ENCODE measurements at places on chromosomes 1 and 21.
A peak's percentile ranks its signal among the peaks of the same experiment; 100 is the strongest.

- no peaks in the 10 kb centered on the region for H3K27me3 ChIP-seq
- no peak overlapping the region for H3K27ac ChIP-seq
- H3K36me3 ChIP-seq: no peaks in the 10 kb centered on the region
- DNase-seq: no peak
- no peak overlapping the region for H3K4me3 ChIP-seq
- no peaks in the 10 kb centered on the region for H3K4me1 ChIP-seq
Observed at GRCh38 chr1:85144351-85144750, 56.5 kb downstream of the SYDE2 start.

- no peak for DNase-seq
- H3K36me3 ChIP-seq: no peaks in the 10 kb centered on the region
- H3K4me3 ChIP-seq: no peak overlapping the region
- H3K27me3 ChIP-seq: no peaks in the 10 kb centered on the region
- no peak overlapping the region for H3K27ac ChIP-seq
- H3K4me1 ChIP-seq: peaks cover 43% of the 10 kb centered on the region
Observed at GRCh38 chr1:31980835-31981455, 32.7 kb upstream of the KHDRBS1 start.

GRCh38 chr1:16088351-16088911, 15.0 kb upstream of the FAM131C start:
- no peak overlapping the region for H3K4me3 ChIP-seq
- DNase-seq: no peak
- H3K36me3 ChIP-seq: no peaks in the 10 kb centered on the region
- H3K27me3 ChIP-seq: no peaks in the 10 kb centered on the region
- no peak overlapping the region for H3K27ac ChIP-seq
- H3K4me1 ChIP-seq: no peaks in the 10 kb centered on the region

DNA sequence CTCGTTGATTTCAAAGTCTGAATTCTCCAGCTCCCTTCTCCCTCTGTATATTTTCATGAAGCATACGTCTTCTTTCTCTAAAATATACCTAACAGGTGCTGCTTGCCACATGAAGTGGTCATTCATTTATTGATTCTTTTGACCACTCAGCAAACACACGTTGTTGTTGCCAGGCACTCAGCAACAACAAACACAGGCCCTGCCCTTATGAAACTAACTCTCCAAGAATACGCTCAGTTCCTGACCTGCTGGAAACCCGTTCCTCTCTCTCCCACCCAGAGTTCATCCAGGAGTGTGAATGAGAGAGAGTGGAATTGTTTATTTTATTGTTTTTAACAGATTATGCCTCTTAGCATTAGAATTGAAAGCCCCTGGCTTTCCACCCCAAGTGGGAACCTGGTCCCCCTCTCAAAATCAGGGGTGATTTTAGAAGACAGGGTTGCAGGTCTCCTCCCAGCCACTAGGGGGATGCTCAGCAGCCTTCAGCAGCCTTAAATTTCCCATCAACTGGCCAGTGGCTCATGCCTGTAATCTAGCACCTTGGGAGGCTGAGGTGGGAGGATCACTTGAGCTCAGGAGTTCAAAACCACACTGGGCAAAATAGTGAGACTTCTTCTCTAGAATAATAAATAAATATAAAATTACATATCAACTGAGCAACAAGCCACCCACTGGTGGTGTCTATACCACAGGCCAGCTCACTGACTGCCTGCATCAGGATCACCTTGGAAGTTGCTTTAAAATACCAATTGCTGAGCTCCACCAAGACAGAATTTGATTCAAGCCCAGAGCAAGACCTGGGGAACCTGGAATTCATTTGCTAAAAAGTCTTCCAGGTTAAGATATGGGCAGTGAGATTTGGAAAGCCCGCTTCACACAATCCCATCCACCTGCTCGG, 181.0 kb upstream of the KLHDC7A start:
- H3K4me1 ChIP-seq: no peaks in the 10 kb centered on the region
- no peak overlapping the region for H3K27ac ChIP-seq
- no peak for DNase-seq
- no peaks in the 10 kb centered on the region for H3K36me3 ChIP-seq

DNA sequence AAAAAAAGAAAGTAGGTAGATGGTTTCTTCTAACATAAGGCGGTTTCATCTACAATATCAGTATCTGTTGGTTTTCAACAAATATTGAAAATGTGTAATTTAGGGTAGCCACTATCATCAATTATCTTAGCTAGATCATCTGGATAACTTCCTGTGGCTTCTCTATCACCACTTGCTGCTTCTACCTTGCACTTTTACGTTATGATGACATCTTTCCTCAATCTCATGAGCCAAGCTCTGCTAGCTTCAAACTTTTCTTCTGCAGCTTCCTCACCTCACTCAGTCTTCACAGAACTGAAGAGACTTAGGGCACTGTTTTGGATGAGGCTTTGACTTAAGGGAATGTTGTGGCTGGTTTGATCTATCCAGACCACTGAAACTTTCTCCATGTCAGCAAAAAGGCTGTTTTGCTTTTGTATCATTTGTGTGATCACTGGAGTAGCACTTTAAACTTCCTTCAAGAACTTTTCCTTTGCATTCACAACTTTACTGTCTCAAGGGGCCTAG, 144.9 kb upstream of the HP1BP3 start:
- H3K4me3 ChIP-seq: peak overlapping the region; percentile 15
- no peak for DNase-seq
- H3K36me3 ChIP-seq: no peaks in the 10 kb centered on the region
- no peak overlapping the region for H3K27ac ChIP-seq

DNA sequence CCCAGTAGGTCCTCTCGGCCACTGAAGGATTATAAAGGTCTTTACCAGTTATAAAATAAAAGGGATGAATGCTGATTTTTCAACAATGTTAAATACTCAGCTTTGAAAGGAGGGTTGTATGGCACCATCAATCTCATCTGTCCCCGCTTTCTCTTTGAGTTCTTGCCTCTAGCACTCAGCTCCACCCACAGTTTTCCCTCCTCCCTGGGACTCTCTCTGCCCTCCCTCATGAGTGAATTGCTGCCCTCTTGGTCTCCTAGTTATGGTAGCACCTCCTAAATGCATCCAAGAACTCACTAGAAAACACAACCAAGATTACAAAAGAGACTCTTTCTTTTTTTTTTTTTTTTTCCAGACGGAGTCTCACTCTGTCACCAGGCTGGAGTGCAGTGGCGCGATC, 91.0 kb downstream of the TEX35 start:
- H3K36me3 ChIP-seq: no peaks in the 10 kb centered on the region
- DNase-seq: no peak
- no peak overlapping the region for H3K27ac ChIP-seq
- H3K4me3 ChIP-seq: no peak overlapping the region

- no peak overlapping the region for H3K4me3 ChIP-seq
- no peak for DNase-seq
- H3K36me3 ChIP-seq: no peaks in the 10 kb centered on the region
- no peaks in the 10 kb centered on the region for H3K4me1 ChIP-seq
Observed at GRCh38 chr1:71788113-71788512, 494.2 kb downstream of the NEGR1 start.

DNA sequence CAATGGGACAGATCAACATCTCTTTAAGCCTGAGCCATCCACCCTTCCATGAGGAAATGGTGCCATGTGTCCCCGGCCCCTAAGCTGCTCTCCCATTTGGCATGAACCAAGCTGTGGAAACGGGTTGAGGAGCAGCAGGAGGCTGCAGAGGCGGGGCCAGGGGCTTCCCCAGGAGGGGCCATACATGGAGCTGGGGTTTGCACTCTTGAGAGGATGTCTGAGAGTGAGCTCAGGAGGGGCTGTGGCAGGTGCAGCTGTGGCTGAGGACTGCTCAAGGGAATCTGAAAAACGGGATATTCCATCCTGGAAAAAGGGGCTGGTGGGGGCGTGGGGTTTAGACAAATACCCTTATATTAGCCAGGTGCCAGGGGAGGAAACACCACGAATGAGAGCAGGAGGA, 7.1 kb upstream of the CLEC20A start:
- no peak for DNase-seq
- no peak overlapping the region for H3K4me3 ChIP-seq
- no peaks in the 10 kb centered on the region for H3K36me3 ChIP-seq
- H3K27ac ChIP-seq: no peak overlapping the region
- H3K27me3 ChIP-seq: no peaks in the 10 kb centered on the region
- no peaks in the 10 kb centered on the region for H3K4me1 ChIP-seq

DNA sequence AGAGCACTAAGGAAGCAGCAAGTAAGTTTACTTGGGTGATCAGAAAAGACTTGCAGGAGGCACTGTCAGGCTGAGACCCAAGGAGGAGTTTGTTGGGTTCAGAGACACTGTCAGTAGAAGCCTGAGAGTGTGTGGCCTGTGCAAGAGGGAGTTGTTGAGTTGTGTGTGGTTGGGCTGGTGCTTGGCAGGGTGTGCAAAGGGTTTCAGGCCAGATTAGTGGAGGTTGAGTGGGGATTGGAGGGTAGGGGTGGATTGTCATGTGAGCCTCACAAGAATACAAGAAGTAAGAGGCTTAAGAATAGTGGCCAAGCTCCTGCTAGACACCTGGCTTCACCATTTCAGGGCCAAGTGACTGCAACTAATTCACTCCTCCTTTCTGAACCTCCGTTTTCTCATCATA, 8.9 kb upstream of the KIF21B start:
- H3K27ac ChIP-seq: no peak overlapping the region
- DNase-seq: no peak
- no peak overlapping the region for H3K4me3 ChIP-seq
- H3K27me3 ChIP-seq: no peaks in the 10 kb centered on the region
- H3K4me1 ChIP-seq: no peaks in the 10 kb centered on the region

DNA sequence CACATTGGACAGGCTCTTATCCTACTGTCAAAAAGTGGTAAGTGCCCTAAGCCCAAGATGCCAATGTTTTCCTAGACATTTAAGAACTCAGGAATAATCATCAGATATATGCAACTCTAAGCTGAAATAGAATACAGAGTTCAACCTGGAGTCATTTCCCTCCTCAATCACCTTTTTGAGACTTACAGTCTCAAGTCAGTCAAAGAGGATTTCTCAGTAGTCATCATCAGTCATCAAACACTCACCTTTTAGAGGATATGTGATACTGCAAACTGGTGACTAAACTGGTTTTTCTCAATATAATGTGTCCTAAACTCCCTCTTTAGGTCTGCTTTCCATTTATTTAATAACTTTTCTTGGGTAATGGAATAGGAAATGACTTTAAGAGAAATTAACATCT, 145.3 kb upstream of the ADAMTS5 start:
- no peak overlapping the region for H3K4me3 ChIP-seq
- no peaks in the 10 kb centered on the region for H3K4me1 ChIP-seq
- H3K27ac ChIP-seq: no peak overlapping the region
- no peak for DNase-seq
- no peaks in the 10 kb centered on the region for H3K36me3 ChIP-seq

GRCh38 chr1:198841477-198841876, 202.6 kb downstream of the PTPRC start:
- H3K4me3 ChIP-seq: no peak overlapping the region
- H3K4me1 ChIP-seq: no peaks in the 10 kb centered on the region
- no peak overlapping the region for H3K27ac ChIP-seq

DNA sequence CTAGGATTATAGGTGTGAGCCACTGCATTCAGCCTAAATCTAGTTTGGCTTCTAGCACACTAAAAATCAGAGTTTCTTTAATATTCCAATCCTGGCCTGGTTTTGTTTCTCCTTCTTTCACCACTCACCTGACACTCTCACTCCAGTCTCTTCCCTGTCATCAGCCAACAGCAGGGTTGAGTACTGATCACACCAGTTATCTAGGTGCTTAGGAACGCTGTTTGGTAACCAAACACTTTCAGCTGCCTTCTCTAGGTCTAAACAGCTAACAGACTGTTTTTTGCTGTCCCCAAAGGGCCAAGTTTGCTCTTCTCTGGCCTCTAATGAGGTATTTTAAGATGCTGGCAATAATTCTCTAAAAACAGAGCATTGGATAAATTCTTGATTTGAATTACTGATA, 17.7 kb upstream of the FRRS1 start:
- H3K36me3 ChIP-seq: no peaks in the 10 kb centered on the region
- peaks cover 13% of the 10 kb centered on the region for H3K4me1 ChIP-seq
- H3K4me3 ChIP-seq: peak overlapping the region; percentile 45

- H3K27ac ChIP-seq: no peak overlapping the region
- H3K4me1 ChIP-seq: no peaks in the 10 kb centered on the region
- no peaks in the 10 kb centered on the region for H3K36me3 ChIP-seq
Observed at GRCh38 chr1:227357171-227357926, 39.1 kb upstream of the CDC42BPA start.

DNA sequence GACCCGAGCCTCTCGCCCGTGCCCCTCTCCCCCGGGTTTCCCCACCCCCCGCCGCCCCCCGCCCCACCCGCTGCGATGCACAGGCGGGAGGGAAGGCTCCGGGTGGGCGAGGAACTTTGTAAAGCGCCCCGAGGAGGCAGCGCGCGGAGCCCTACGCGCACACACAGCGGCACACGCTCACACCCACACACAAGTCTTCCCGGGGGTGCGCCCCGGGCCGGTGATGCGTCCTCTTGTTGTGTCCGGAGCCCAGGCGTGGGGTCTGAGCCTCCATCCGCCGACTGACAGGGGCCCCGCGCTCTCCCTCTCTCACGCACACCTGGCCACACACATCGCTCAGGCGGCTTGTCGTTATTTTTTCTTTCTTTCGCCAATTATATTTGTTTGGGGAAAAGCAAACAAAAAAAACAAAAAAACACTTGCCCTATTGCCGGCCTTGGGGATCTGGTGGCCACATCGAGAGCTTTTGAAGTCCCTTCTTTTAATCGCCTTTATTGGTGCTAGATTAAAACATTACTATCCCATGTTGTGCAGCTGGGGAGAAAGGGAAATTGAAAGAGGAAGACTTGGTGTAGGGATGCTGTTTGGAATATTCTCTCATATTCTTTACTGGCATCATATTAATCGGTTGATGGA, 770 bp downstream of the NTNG1 start:
- peaks cover 20% of the 10 kb centered on the region for H3K4me1 ChIP-seq
- H3K4me3 ChIP-seq: peak overlapping the region; percentile 60
- no peak for DNase-seq
- H3K27ac ChIP-seq: no peak overlapping the region
- peaks cover 38% of the 10 kb centered on the region for H3K27me3 ChIP-seq

DNA sequence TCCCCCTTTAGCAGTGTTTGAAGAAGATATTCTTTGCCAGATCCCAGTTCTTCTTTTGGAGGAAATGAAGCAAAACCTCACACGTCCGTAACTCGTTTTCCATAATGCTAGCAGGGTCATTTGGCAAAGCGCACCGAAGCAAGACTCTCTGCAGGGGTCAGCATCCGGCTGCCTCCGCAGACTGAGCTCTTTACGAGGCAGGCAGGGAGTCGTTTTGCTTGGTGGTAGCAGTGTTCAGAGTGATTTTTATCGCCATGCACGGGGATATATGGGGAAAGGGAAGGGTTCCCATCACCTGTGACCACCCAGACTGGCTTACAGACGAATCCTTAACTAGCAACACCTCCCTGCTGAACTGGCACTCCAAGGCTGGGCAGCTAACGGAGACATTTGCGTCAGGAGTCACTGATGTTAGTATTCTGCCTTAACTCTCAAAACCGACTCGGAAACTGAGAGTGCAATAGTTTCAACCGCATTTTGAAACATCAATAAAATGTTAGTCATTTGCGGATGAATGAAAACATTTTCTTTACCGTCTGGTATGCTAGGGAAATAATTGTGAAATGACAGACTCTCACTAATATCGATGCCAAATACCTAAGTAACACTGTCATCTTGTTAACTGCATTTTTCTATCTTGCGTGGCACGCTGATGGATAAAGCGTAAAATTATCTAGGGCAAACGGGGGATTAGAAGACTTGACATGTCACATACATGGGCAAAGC, 2.2 kb upstream of the NEGR1 start:
- H3K27ac ChIP-seq: no peak overlapping the region
- H3K27me3 ChIP-seq: peaks cover 16% of the 10 kb centered on the region
- peak overlapping the region; percentile 31 for H3K4me3 ChIP-seq
- H3K36me3 ChIP-seq: no peaks in the 10 kb centered on the region

GRCh38 chr1:211699059-211699458, 23.6 kb upstream of the NEK2 start:
- H3K27me3 ChIP-seq: no peaks in the 10 kb centered on the region
- DNase-seq: no peak
- no peaks in the 10 kb centered on the region for H3K36me3 ChIP-seq
- no peak overlapping the region for H3K27ac ChIP-seq
- no peak overlapping the region for H3K4me3 ChIP-seq
